ENCODE measurements at places on chromosomes 3 and 15. TPM values are rescaled to one million over a fixed set of nuclear protein-coding genes. Genes with fewer than 3 reads are reported as not detected.

The UCN2 gene
- total RNA-seq = 25.1 TPM

The ALDH1A3 gene
- 164 TPM for total RNA-seq

The TRH gene
- not detected for total RNA-seq

The PLOD2 gene
- total RNA-seq = 211 TPM

The NPAP1 gene
- total RNA-seq = not detected

The CELF6 gene
- total RNA-seq = under 0.01 TPM

The AP2M1 gene
- 453 TPM for total RNA-seq

The GP9 gene
- total RNA-seq = not detected

The AHSG gene
- total RNA-seq = not detected

The CYP1A2 gene
- total RNA-seq = not detected

The OR5K2 gene
- not detected for total RNA-seq

The CHRNB4 gene
- total RNA-seq = not detected

The ENTPD3 gene
- 0.22 TPM for total RNA-seq

The MEGF11 gene
- not detected for total RNA-seq

The CHRFAM7A gene
- not detected for total RNA-seq

The PLA2G4D gene
- not detected for total RNA-seq

The KIAA1143 gene
- 19.6 TPM for total RNA-seq

The SPESP1 gene
- total RNA-seq = 2.4 TPM

The ROPN1 gene
- total RNA-seq = not detected

The FYCO1 gene
- total RNA-seq = 19.8 TPM

The SPINT1 gene
- 1.3 TPM for total RNA-seq

The TMEM207 gene
- total RNA-seq = not detected

The SHF gene
- total RNA-seq = 0.43 TPM

The SKOR1 gene
- 0.22 TPM for total RNA-seq

The ZNF592 gene
- 9.0 TPM for total RNA-seq

The CD200R1 gene
- total RNA-seq = 0.14 TPM

The GCNT3 gene
- total RNA-seq = not detected

The UBP1 gene
- 64.6 TPM for total RNA-seq

The ADAMTS7 gene
- 7.7 TPM for total RNA-seq

The LRRIQ4 gene
- 0.14 TPM for total RNA-seq

The KLF15 gene
- 0.29 TPM for total RNA-seq

The C3orf62 gene
- 1.3 TPM for total RNA-seq

The ZNF660 gene
- total RNA-seq = 1.7 TPM

The CAMK1 gene
- 25.2 TPM for total RNA-seq

The SEMA3G gene
- under 0.01 TPM for total RNA-seq

The NAA50 gene
- 162 TPM for total RNA-seq

The TLR9 gene
- not detected for total RNA-seq

The ARL14 gene
- 0.14 TPM for total RNA-seq

The TNNC1 gene
- total RNA-seq = not detected

The SSUH2 gene
- total RNA-seq = not detected

The VILL gene
- 9.0 TPM for total RNA-seq

The RBM15B gene
- total RNA-seq = 36.5 TPM

The LRRC49 gene
- 11.5 TPM for total RNA-seq

The SPCS1 gene
- total RNA-seq = 75.5 TPM

The GOLGA8T gene
- not detected for total RNA-seq

The TMEM40 gene
- total RNA-seq = 0.86 TPM

The CMTM8 gene
- total RNA-seq = not detected
